KBM-7 (cell line): ENCODE measurements at places on chromosomes 7 and 10.

- DNase-seq, result peak; percentile 79
Measured at GRCh38 chr7:150778738-150779301, 21.3 kb downstream of the TMEM176B start.

DNA sequence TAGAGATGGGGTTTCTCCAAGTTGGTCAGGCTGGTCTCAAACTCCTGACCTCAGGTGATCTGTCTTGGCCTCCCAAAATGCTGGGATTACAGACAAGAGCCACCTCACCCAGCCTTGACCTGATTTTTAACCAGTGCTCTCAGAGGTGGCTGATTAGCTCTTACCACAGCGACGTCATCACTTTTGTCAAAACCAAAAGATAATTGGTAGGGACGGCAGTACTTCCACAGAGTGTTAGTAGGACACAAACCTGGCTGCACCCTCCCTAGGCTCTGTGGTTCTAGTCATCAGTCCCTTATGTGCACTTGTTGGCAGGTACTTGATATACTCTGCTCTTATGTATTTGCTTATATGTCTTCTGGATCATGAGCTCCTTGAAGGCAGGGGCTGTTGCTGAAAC is 74.0 kb downstream of the GPR141 start:
- no peak for DNase-seq

DNA sequence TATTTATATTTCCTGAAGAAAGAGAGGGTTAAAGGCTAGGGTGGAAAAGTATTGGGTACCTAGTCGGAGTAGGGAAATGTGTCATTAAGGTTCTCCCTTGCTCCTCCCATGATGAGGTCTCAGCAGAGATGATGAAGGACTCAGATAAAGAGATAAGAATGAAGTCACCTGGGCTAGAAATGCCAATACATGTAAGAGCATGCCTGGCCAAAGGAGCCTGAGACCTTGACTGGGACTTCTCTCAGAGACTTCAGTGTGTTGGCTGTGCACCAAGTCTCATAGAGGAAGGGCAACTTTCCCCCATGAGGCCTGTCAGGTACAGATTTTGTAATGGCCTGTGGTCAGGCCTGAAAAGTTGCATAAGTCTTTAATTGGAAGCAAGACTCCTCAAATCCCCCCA is 361.0 kb upstream of the CDC14C start:
- DNase-seq, result no peak

DNA sequence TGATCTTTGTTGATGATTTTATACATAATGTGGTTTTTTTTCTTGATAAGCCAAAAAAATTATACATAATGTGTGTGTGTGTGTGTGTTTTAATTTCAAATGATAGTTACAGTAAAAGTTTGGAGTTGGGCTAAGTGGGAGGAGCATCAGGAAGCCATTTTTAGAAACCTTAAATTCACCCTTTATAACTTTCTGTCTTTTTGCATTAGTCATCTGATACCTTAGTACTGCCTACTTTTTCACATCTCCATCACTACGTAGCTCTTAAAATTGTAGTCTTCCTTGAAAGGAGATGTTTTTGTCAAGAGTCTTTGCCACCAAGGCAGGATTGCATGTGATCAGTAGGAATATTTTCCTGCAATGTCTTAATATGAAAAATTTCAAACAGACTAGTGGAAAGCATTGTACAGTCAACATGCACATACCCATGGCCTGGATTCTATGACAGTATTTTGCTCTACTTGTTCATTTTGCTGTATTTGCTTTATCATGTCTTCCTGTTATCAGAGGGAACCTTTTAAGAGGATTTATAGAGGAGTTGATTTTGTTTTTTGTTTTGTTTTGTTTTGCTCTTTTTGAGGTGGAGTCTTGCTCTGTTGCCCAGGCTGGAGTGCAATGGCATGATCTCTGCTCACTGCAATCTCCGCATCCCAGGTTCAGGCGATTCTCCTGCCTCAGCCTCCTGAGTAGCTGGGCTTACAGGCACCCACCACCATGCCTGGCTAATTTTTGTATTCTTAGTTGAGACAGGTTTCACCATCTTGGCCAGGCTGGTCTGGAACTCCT is 67.3 kb downstream of the DAGLB start:
- DNase-seq, result no peak

- DNase-seq, result no peak
Measured at GRCh38 chr7:120944826-120945562, 5.6 kb upstream of the ING3 start.

- DNase-seq, result no peak
Measured at GRCh38 chr10:4242561-4243035, 457.6 kb upstream of the KLF6 start.

DNA sequence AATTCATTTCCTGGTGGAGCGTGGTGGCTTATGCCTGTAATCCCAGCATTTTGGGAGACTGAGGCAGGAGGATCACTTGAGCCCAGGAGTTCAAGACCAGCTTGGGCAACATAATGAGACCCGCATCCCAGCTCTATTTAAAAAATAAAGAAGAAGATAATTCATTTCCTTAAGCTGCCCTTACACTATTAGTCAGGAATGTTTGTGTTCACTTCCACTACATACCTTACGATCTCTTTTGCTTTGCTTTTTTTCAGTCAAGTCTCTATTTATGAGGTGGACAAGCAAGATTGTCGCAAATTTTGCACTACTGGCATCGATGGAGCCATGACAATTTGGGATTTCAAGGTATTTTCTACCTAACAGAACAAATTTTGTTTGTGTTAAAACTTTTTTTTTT is 11.2 kb upstream of the ARPC1B start:
- DNase-seq, result no peak

- no peak for DNase-seq
Measured at GRCh38 chr10:130045801-130046321, 64.8 kb downstream of the C10orf143 start.

GRCh38 chr10:12419262-12419847 is 70.0 kb downstream of the CAMK1D start:
- DNase-seq, result peak; percentile 41

DNA sequence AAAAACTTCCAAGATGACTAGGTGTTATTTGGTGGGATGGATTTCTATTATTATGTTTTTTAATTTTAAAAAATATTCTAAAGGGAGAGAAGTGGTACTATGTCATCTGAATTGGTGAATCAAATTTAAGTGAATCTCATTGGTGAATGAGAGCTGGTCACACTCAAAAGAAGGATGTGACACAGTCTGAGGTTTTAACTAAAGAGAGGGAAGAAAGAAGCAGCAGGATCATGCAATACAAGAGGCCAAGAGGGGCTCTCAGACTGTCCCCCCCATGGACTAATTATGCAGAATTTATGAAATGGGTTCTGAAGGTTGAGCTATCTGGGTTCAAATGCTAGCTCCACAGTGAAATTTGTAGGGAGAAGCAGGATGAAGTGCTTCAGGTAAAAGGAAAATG is 16.2 kb downstream of the MACC1 start:
- peak; percentile 30 for DNase-seq

- no peak for DNase-seq
Measured at GRCh38 chr7:71860572-71860971, 551.6 kb downstream of the CALN1 start.

GRCh38 chr10:21100190-21100589 is 203.1 kb upstream of the NEBL start:
- no peak for DNase-seq

DNA sequence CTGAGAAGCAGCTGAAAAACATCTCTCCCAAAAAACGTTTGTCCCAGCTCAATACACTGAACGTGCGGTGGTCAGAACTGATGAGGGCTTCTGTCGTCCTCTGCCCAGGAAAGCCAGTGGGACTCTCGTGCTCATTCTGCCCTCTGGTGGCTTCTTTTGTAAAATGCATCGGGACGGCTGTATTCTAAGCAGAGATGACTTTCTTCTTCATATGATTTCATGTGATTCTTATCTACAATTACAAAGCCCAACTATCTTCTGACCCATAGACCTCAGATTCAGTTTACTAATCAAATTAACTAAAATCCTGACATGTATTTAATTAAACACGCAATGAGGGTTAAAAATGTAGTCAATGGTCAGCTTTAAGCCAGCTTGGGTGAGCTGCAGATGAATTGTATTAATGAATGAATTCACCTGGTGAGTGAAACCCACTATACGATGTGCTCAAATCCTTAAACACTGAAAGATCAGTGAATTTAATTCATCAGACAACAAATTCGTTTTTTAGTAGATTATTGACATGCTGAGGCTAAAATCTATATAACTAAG is 117.6 kb upstream of the FAM204A start:
- peak; percentile 60 for DNase-seq

DNA sequence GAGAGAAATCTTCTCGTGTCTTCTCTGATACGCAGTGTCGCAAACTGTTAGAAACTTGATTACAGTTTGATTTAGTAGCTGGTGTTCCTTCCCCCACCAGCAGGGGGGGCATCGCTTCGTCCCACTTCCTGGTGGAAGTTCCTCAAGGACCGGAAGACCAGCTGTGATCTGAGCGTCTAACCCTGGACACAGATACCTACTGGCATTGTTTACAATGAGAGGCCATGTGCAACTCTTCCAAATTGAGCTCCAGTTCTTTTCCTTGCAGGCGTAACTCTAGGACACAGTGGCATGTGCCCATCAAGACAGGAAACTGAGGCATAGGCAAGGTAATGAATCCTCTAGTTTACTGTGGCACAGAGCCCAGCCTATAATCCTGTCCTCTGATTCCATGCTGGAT is 219.0 kb downstream of the CCDC3 start:
- peak; percentile 37 for DNase-seq

- no peak for DNase-seq
Measured at GRCh38 chr7:29805031-29805430, 1.3 kb upstream of the WIPF3 start.

DNA sequence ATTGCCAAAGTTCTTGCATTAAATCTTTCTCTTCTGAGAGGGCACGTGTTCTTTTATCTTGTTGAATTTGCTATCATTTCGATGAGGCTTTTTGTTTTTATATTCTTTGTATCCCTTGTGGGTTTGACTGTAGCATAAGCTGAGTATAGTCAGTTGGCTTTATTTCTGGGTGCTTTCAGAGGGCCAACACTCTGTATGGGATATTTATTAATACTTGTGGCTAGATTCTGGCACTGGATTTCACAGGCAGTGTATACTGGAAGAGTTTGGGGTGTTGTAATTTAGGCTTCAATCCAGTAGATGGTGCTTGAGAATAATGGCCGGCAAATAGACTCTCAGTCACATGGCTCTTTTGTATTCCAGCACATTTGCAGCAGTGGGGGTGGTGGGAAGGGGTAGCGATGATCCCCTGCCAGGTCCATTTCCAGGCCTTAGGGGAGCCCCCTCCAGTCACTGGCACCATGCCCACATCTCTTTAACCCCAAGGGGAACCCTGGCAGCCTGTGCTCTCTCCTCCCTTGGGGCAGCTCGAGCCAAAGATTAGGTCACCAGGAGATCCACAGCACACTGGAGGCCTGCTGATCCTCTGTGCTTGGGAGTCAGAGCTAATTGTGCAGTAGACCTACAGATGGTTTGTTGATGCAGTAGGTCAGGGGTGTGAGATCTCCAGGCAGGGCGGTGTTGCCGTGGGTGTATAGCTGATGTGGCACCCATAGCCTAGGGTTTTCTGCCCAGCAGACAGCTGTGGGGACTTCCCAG is 81.8 kb downstream of the PTPN20 start:
- DNase-seq, result peak; percentile 33

GRCh38 chr10:131573256-131573655 is 261.7 kb upstream of the TCERG1L start:
- DNase-seq, result no peak

DNA sequence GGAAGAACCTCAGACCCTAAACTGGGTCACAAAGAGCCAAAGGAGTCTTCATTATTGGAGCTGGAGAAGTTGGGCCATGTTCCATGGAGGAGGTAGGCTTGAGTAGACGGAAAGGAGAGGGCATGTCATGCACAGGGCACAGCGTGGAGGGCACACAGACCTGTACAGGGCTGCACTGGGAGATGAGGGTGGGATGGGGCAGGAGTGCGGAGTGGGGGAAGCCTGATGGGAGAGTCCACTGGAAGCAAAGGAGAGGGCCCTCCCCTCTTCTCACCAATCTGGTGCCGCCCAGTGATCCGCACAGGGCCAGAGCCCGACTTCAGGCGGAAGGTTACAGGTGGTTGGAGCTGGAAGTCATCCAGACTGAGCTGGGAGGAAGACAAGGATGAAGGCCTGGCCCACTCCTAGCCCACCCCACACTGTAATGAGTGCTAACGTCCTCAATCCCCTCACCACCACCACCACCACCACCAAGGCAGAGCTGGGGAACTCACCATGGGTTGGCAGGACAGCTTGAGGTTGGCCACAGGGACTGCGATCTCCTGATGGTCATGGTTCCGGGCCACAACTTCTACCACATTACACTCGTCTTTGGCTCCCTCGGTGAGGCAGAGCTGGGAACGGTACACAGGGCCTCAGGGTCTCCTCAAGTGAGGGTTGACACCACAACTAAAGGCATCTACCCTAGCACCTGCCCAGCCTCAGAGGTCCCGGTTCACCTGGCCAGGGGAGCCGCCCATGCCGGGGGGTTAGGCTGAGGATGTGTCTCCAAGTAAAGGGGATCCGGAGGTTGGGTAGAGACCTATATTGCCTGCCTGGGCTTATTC is 1.0 kb downstream of the NPM3 start:
- DNase-seq, result no peak
